H1 (cell line): ENCODE measurements at places on chromosomes 3 and 15. TPM values are rescaled to one million over a fixed set of nuclear protein-coding genes. Genes with fewer than 3 reads are reported as not detected.

Gene IGDCC3
- total RNA-seq = 45.7 and 45.9 TPM in 2 replicates

GRCh38 chr3:135752851-135753250 is 212.7 kb upstream of the PPP2R3A start:
- no peaks in the 10 kb centered on the region for H3K36me3 ChIP-seq
- H3K27me3 ChIP-seq = no peaks in the 10 kb centered on the region
- H3K27ac ChIP-seq = no peak overlapping the region
- no peaks in the 10 kb centered on the region for H3K4me1 ChIP-seq

Gene NMNAT3
- 3.5 and 4.3 TPM in 2 replicates for total RNA-seq

- no peaks in the 10 kb centered on the region for H3K27me3 ChIP-seq
- no peaks in the 10 kb centered on the region for H3K4me1 ChIP-seq
Observed at GRCh38 chr3:156492801-156493261, 62.1 kb downstream of the SSR3 start.

Gene GP9
- total RNA-seq = not detected in 2 replicates

GRCh38 chr3:119580067-119580760 is 922 bp downstream of the ADPRH start:
- H3K27me3 ChIP-seq = no peaks in the 10 kb centered on the region
- peak; percentile 54 for DNase-seq
- peak overlapping the region; percentile 61 for H3K4me3 ChIP-seq

- H3K27ac ChIP-seq = no peak overlapping the region
- DNase-seq = no peak
- no peaks in the 10 kb centered on the region for H3K27me3 ChIP-seq
Observed at GRCh38 chr3:44983484-44983941, 7.5 kb downstream of the EXOSC7 start.

DNA sequence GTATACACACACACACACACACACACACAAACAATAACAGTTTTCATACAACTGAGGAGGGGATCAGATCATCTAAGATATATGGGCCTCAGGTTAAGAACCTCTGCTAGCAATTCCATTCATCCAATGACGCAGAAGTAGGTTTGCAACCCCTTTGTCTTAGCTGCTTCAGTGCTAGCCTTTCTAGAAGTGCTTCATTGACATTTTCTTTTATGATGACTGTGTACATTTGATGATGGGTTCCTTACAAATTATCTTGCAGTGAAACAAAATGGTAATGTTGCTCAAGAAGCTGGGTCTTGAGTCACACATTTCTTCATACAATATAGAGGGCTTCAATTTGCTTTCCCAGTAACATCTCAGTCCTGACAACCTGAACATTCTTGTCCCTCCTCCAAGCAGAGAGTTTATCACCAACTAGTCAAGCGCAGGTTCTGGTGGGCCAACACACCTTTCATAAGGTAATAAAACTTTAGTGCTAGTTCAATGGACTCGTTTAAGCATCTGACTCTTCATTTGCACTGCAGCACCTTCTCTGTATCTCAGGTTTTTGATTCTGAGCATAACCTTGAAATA is 269.5 kb downstream of the CNTN3 start:
- no peaks in the 10 kb centered on the region for H3K4me1 ChIP-seq
- H3K27me3 ChIP-seq = no peaks in the 10 kb centered on the region
- H3K4me3 ChIP-seq = no peak overlapping the region
- no peak overlapping the region for H3K27ac ChIP-seq

DNA sequence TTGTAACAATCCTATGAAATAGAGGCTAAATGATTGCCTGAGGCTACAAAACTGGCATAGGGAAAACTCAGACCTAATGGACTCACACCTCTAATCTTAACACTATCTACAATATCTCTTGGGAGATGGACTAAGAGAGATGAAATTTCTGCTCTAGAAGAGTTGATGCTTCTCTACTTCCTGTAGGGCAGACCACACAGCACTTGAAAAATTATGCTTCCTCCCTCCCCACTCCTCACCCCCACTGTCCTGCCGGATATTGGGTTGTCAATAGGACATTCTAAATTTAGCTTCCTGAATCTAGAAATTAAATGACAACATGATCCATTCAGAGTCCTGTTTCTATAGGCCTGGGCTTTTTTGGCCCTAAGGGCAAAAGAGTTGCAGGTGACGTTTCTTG is 295.6 kb downstream of the GAP43 start:
- DNase-seq = no peak
- no peak overlapping the region for H3K27ac ChIP-seq

Gene GOLGA6L4
- 3.6 and 3.7 TPM in 2 replicates for total RNA-seq

Gene OR5K2
- not detected in 2 replicates for total RNA-seq

Gene SLCO2A1
- total RNA-seq = 1.1 TPM in 2 replicates

- DNase-seq = no peak
- H3K27me3 ChIP-seq = no peaks in the 10 kb centered on the region
- no peaks in the 10 kb centered on the region for H3K36me3 ChIP-seq
- H3K4me1 ChIP-seq = no peaks in the 10 kb centered on the region
- no peak overlapping the region for H3K4me3 ChIP-seq
Observed at GRCh38 chr3:61354604-61355003, 103.4 kb upstream of the FHIT start.

GRCh38 chr15:76310475-76311099 is 682 bp downstream of the ETFA start:
- H3K4me3 ChIP-seq = peak overlapping the region; percentile 86
- H3K27ac ChIP-seq = peak overlapping the region; percentile 55
- H3K36me3 ChIP-seq = no peaks in the 10 kb centered on the region
- H3K27me3 ChIP-seq = no peaks in the 10 kb centered on the region
- no peaks in the 10 kb centered on the region for H3K4me1 ChIP-seq

DNA sequence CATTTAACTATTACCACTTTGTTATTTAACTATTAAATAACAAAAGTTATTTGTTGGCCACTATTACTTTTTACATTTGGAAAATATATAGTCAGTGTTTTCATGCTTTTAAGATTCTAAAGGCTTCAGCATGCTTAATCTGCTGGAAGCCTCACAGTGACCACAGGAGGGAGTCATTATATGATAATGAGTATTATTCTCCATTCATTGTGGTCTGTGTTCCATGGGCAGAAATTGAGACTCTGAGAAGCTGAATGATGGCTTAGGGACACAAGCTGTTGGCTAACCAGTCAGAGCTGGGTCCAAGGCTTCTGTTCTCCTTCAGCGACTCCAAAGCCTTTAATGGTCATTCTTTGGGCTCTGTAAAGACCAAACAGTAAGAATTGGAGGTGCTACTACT is 64.7 kb downstream of the BFSP2 start:
- no peaks in the 10 kb centered on the region for H3K27me3 ChIP-seq
- no peaks in the 10 kb centered on the region for H3K36me3 ChIP-seq
- no peaks in the 10 kb centered on the region; the same call in 1 of the 2 replicates for H3K4me1 ChIP-seq
- no peak overlapping the region for H3K4me3 ChIP-seq

- H3K27me3 ChIP-seq = no peaks in the 10 kb centered on the region
- no peak overlapping the region for H3K4me3 ChIP-seq
- no peaks in the 10 kb centered on the region for H3K36me3 ChIP-seq
- H3K4me1 ChIP-seq = no peaks in the 10 kb centered on the region
- no peak for DNase-seq
Observed at GRCh38 chr3:1515882-1516281, 423.1 kb downstream of the CNTN6 start.

Gene MYZAP
- 0.65 and 0.94 TPM in 2 replicates for total RNA-seq

Gene SHISA5
- total RNA-seq = 191 and 196 TPM in 2 replicates

Gene C15orf39
- 35.6 and 38.5 TPM in 2 replicates for total RNA-seq

Gene STRIT1
- total RNA-seq = 0.38 and 0.47 TPM in 2 replicates

DNA sequence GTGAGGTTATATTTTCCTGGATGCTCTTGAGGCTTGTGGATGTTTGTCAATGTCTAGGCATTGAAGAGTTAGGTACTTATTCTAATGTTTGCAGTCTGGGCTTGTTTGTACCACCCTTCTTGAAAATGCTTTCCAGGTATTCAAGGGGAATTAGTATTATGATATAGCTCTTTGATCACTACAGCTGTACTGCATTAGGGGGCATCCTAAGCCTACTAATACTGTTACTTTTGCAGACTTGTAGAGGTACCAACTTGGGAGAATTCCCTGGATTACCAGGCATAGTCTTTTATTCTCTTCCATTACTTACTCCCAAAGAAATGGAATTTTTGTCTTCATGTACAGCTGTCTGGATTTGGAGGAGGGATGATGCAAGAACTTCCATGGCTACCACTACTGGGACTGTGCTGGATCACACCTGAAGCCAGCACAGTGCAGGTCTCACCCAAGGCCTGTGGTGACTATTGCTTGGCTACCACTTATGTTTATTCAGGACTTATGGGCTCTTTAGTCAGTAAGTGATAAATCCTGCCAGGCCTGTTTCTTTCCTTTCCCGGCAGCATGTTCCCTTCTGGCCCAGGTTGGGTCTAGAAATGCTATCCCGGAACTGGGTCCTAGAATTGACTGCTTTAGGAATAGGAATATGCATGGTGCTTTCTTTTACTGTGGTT is 402.9 kb downstream of the IL20RB start:
- H3K4me3 ChIP-seq = no peak overlapping the region
- no peaks in the 10 kb centered on the region for H3K4me1 ChIP-seq
- no peaks in the 10 kb centered on the region for H3K36me3 ChIP-seq
- no peaks in the 10 kb centered on the region for H3K27me3 ChIP-seq
